ENCODE measurements at places on chromosomes 13 and 19.

DNA sequence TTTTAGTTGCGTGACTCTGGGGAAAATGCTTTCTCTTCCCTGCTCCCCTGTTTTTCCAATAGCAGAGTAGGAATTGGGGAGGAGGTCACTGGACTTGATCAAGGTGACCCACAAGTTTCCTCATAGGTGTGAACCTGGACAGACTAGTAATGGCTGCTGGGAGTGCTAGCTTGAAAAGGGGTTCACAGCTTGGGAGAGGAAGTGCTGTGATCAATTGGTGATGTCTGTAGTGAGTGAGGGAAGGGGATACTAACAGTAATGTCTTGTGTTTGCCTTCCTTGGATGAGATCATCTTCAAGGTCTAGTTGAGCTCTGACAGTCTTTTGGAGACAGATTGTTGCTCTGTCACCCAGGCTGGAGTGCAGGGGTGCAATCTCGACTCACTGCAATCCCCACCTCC is 1.7 kb downstream of the BCL2L12 start:
- no peak for DNase-seq

GRCh38 chr13:45782327-45783045 is 69.1 kb downstream of the SIAH3 start:
- no peak for DNase-seq

DNA sequence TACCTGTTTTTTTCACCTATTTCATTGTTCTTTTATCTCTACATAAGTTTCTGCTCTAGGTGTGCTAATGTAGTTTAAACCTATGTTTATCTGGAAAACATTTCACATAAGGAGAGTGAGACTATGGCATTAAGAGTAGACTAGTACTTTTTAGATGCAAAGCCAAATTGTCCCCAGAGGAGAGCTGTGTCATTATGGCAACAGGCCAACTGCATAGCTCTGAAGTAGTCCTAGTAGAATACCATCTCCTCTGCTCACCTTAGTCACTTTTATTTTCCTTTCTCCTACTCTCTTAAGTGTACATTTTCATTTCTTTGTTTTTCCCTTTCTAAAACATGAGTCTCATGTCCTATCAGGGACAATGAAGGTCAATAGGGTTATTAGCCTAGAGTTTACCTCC is 123.1 kb downstream of the ITGBL1 start:
- no peak for DNase-seq

DNA sequence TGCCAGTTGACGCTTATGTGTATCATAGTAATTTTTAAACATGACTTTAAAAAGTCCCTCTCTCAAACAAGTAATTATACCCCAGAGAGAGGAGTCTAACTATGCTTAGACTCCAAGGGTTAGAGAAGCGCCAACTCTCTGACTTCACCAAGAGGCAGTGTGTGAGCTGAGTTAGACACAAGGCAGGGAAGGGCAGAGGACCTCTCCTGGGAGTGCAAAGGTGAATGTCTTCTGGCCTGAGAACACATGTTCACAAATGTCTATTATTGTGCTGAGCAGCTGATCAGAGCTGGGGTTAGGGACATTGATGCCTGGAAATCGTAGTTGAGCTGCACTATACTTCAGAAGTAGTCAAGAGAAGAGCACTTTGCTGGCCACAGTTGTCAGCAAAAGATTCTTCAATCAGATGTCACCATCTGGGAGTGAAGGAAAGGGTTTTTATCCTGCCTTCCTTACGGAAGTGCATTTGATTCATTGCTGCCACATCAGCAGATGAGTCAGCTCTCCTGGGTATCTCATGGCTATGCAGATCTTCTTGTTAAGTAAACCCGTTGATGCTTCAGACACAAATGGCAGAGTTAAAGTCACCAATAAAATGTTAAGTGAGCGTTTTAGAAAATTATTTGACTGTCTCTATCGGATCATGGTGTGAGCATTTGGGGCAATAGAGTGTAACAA is 283.2 kb upstream of the ARGLU1 start:
- no peak for DNase-seq

Data from NCI-H2081 treated with DMSO at 0.1 percent for 48 hours (cell line).